Endodermal cell (in vitro differentiated cells): ENCODE measurements at places on chromosomes 6 and 20.

- no peak overlapping the region for H3K27ac ChIP-seq
- H3K4me1 ChIP-seq, result no peaks in the 10 kb centered on the region
- DNase-seq, result no peak
These were observed 72.6 kb upstream of the PTPRT start for GRCh38 chr20:43262341-43262740.

GRCh38 chr6:129267028-129267427 lies 384.1 kb downstream of the LAMA2 start:
- H3K27ac ChIP-seq, result no peak overlapping the region
- no peak for DNase-seq
- H3K4me3 ChIP-seq, result no peak overlapping the region
- H3K27me3 ChIP-seq, result no peaks in the 10 kb centered on the region

- no peaks in the 10 kb centered on the region for H3K27me3 ChIP-seq
- no peak for DNase-seq
- peak overlapping the region; percentile 93 for H3K4me3 ChIP-seq
- no peaks in the 10 kb centered on the region for H3K36me3 ChIP-seq
- H3K4me1 ChIP-seq, result no peaks in the 10 kb centered on the region
- peak overlapping the region; percentile 83 for H3K27ac ChIP-seq
These were observed 26.5 kb upstream of the BTBD3 start for GRCh38 chr20:11891077-11891775.

GRCh38 chr6:37512400-37513011 lies 12.8 kb upstream of the CCDC167 start:
- H3K27me3 ChIP-seq, result peaks cover 19% of the 10 kb centered on the region
- peaks cover 14% of the 10 kb centered on the region for H3K4me1 ChIP-seq
- no peaks in the 10 kb centered on the region for H3K36me3 ChIP-seq
- peak; percentile 81 for DNase-seq
- no peak overlapping the region for H3K27ac ChIP-seq

GRCh38 chr6:44126320-44127149 lies 717 bp downstream of the MRPL14 start:
- peak overlapping the region; percentile 59 for H3K27ac ChIP-seq
- H3K4me3 ChIP-seq, result peak overlapping the region; percentile 99

DNA sequence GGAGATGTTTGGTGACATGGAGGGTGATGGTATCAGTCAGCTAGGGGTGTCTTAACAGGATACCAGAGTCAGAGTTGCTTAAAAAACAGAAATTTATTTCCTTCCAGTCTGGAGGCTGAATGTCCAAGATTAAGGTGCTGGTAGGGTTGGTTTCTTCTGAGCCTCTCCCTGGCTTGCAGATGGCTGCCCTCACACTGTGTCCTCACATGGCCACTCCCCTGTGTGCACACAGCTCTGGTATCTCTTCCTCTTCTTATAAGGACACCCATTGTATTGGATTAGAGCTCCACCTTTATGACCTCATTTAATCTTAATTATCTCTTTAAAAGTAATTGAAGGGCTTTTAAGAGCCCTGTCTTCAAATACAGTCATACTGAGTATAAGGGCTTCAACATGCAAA lies 431.8 kb upstream of the MMS22L start:
- H3K4me3 ChIP-seq, result no peak overlapping the region
- H3K4me1 ChIP-seq, result no peaks in the 10 kb centered on the region
- no peak for DNase-seq
- H3K27ac ChIP-seq, result no peak overlapping the region
- H3K36me3 ChIP-seq, result no peaks in the 10 kb centered on the region
- H3K27me3 ChIP-seq, result no peaks in the 10 kb centered on the region

GRCh38 chr20:13101276-13101675 lies 92.5 kb downstream of the SPTLC3 start:
- H3K4me1 ChIP-seq, result no peaks in the 10 kb centered on the region
- no peak overlapping the region for H3K27ac ChIP-seq
- H3K27me3 ChIP-seq, result no peaks in the 10 kb centered on the region

GRCh38 chr6:90610301-90610750 lies 23.5 kb upstream of the MAP3K7 start:
- no peaks in the 10 kb centered on the region for H3K36me3 ChIP-seq
- no peak overlapping the region for H3K27ac ChIP-seq
- peaks cover 18% of the 10 kb centered on the region for H3K27me3 ChIP-seq
- no peaks in the 10 kb centered on the region for H3K4me1 ChIP-seq
